Nephron progenitor cell (in vitro differentiated cells): ENCODE measurements at places on chromosomes 1 and 21.

- DNase-seq = no peak
Measured at GRCh38 chr1:159077120-159077961, 775 bp upstream of the AIM2 start.

DNA sequence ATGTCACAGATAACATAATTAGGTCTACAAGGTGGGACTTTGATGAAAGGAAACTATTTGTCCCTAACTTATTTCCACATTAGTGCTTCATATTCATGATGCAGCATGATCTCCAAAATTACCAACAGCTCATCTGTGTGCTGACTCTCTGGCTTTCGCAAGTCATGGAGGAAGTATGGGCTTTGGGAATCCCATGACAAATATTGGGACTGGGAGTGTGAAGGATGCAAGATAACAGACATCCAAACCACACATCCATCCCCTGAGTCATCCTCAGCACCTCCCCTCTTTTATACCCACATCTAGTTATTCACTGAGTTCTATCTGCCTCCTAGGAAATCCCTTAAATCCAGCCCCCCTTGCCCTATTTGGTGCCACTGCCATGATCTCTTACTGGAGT is 102.8 kb upstream of the COL24A1 start:
- DNase-seq = no peak

DNA sequence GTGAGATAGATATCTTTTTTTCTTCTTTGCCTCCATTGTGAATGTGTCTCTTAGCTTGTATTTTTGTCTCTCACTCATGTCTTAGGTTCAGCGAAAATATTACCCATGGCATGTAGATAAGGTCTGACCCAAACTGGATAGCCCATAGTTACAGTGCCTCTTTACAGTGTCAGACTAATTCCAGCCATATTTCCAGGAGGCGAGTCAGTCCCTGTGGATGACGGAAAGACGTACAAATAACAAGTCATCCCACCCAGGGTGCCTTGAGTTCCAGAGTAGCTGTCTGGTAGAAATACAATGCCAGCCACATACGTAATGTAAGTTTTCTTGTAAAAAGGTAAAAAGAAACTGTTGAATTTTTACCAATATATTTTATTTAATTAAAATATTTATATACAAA is 157.3 kb downstream of the ZNF281 start:
- DNase-seq = no peak

- no peak for DNase-seq
Measured at GRCh38 chr1:42837709-42838108, 8.7 kb upstream of the ZNF691 start.
